ENCODE measurements at places on chromosomes 1 and 21.

DNA sequence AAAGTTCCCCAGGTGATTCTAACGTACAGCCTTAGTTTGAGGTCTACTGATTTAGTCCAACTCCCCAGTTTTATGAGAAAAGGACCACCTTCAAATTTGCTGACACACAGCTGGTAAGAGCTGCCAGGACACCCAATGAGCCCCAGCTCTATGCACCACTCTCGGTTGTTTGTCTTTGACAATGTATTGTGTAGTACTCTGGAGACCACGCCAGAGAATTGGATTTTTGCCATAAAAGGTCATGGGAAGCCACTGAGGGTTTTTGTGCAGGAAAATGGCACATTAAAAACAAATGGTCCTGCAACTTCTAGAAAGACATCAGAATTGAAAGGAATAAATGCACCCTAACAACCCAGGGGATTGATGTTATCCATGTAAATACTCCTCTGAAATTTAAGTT lies 7.1 kb upstream of the IER5 start:
- no peak for DNase-seq

GRCh38 chr21:25005388-25005787 lies 601.9 kb downstream of the MRPL39 start:
- no peak for DNase-seq

DNA sequence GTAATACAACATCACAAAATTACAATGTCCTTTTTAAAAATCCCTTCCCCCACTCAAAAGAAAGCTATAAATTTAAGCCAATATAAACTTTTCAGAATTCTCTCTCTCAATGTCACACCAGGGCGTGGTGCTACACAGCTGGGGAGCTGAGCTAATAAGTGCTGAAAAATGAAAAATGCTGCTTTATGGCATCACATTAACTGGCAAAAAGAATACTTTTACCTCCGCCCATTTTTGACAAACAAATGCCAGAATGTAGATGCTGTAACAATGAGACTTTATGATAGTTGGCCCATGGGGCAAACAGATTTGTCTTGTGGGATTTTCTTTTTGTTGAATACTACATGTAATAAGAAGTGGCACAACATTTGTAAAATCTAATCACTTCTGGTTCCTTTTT lies 12.7 kb upstream of the LYPLAL1 start:
- no peak for DNase-seq

GRCh38 chr1:197557302-197557701 lies 218.0 kb downstream of the DENND1B start:
- peak; percentile 72 for DNase-seq

GRCh38 chr1:7719468-7720094 lies 51.5 kb upstream of the VAMP3 start:
- no peak for DNase-seq

DNA sequence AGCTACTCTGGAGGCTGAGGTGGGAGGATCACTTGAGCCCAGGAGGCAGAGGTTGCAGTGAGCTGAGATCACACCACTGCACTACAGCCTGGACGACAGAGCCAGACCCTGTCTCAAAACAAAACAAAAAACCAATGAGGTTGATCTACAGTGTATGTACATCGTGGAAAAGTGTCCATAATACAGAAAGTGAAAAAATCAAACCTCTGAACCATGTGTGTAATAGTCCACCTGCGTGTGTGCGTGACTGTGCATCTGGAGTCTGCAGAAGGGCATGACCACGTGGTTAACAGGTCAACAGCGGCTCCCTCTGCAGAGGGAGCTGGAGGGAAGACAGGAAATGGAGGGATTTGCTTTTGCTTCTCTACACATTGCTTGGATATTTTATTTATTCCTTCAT lies 32.4 kb upstream of the ENO1 start:
- peak; percentile 32 for DNase-seq

- no peak for DNase-seq
Observed at GRCh38 chr1:206506405-206507283, 687 bp upstream of the RASSF5 start.

DNA sequence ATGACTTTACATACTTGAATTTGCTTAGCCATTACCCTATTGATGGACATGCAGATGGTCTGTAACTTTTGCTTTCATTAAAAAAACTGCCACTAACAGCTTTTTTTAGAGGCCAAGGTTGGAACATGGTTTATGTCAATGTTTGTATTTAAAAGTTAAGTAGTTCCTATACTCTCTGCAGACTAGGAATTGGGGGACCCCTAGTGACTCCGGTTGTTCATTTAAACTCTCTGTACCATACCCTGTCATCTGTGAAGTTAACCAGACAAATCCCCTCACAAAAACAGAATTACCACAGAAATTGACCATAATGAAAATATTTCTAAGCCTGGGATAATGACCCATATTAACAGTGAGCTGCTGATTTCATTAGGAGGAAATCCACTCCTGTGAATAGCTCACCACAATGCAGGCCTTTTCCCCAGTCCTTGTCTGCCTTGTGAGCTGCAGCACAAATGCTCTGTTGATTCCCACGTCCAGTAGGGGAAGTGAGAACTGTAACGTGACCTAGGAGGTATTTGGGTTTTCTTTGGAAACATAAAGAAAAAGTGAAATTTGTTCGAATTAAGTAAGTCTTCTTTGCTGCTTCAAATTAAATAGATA lies 30.2 kb upstream of the CD101 start:
- DNase-seq: no peak

DNA sequence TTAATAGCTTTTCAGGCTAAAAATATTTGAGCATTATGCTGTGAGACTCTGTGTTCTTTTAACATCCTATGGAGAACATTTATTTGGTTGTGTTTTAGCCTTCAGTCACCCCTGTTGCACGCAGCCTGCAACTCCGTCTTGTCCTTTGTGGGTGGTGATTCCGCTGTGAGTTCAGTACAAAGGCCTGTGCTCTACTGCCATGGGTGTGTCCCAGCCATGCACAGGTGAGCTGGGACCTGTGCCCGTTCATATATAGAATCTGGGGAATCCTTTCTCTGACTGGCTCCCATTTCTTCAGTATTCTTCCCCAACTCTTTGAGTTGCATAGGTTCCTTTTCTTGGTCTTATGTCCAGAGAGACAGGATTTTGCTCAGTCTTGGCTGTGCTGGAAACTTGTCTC lies 61.4 kb downstream of the ACTL8 start:
- DNase-seq: no peak

GRCh38 chr1:80675454-80675853 lies 1125.3 kb upstream of the ADGRL2 start:
- DNase-seq: peak; percentile 16

DNA sequence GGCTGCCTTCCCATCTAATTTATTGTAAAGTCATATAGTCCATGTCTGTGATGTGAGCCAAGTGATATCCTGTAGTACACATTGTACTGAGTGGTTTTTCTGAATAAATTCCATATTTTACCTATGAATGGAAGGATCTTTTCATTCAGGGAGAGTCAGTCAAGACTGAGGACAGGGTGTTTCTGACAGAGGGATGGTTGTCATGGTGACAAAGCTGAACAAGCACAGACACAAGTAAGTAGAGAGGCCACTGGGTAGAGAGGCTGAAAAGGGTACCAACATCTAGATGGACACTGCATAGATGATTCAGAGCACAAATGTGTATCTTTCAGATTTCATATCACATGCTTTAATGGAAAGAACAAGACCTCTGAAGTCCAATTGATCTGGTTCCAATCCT lies 22.6 kb upstream of the IL20 start:
- no peak for DNase-seq

- DNase-seq: no peak
Observed at GRCh38 chr1:147542569-147542897, 1.2 kb downstream of the BCL9 start.

DNA sequence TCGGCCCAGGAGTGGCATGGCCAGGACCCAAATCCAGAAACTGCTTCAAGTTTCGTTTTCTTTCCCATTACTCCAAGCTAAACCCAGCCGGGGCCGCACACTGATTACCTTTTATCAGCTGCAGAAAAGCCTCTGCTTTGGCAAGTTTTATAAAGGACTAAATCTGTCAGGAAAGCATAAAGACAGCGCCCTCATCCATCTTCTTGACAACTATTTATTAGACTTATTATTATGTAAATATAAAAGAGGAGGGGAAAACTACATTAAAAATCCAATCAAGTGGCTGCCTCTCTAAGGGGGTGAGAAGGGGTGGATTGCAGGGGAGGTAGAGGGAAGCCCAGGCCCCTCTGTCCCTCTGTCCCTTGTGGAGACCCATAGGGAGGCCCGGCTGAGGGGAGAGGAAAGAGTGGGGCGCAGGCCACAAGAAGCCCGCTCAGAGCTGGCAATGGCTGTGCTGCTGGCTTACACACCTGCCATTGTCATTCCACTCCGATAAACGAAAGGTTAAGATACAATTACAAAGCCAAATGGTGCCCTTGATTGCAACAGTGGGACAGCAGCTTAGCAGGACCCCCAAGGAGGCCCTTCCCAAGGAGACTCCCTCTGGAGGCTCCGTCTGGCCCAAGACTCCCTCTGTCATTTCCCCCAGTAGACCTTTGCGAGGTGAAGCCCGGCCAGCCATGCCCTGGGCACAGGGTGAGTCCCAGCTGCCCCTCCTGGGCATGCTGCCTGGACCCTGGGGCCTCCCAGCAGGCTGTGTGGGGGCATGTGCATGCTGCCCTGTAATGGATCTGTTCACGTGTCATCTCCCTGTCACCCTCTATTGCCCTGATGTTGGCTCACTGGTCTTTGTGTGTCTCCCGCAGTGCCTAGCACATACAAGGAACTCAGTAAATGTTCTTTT lies 45.4 kb downstream of the KCND3 start:
- DNase-seq: no peak

- DNase-seq: no peak
Observed at GRCh38 chr1:223803211-223803610, 42.5 kb downstream of the TP53BP2 start.

GRCh38 chr1:25011943-25012638 lies 82.0 kb upstream of the RUNX3 start:
- no peak for DNase-seq
